NCI-H1105 treated with DMSO at 0.1 percent for 48 hours (cell line): ENCODE measurements at places on chromosomes 12 and 14.

GRCh38 chr12:107355004-107355565 is 261.7 kb upstream of the CRY1 start:
- no peak for DNase-seq

GRCh38 chr12:109393437-109394345 is 46.0 kb downstream of the MYO1H start:
- DNase-seq, result peak; percentile 76

- DNase-seq, result no peak
Measured at GRCh38 chr12:104460041-104460719, 3.4 kb downstream of the CHST11 start.

- DNase-seq, result no peak
Measured at GRCh38 chr14:31913370-31913769, 163.7 kb upstream of the ARHGAP5 start.

GRCh38 chr12:34397591-34398365 is 375.5 kb downstream of the ALG10 start:
- DNase-seq, result no peak

DNA sequence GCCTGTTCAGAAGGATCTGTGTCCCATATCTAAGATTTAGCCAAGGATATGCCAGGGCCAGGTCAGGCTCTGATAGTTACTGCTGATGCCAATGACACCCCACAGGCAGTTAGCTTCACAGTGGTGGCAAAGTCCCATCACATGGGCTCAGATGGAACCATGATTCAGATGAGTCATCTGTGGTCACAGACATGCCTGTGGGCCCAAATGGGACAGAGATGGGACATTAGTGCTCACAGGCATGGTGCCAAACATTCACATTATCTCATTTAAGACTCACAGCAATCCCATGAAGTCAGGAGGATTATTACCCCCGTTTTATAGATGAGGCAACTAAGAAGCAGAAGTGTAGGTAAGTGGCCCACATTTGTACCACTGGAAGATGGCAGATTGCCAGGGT is 207.8 kb downstream of the DPF3 start:
- no peak for DNase-seq

GRCh38 chr12:24919346-24920001 is 29.4 kb downstream of the BCAT1 start:
- no peak for DNase-seq

- DNase-seq, result no peak
Measured at GRCh38 chr14:66383257-66383656, 102.9 kb upstream of the CCDC196 start.

- DNase-seq, result peak; percentile 26
Measured at GRCh38 chr12:99367181-99367580, 280.4 kb upstream of the GARIN6 start.

DNA sequence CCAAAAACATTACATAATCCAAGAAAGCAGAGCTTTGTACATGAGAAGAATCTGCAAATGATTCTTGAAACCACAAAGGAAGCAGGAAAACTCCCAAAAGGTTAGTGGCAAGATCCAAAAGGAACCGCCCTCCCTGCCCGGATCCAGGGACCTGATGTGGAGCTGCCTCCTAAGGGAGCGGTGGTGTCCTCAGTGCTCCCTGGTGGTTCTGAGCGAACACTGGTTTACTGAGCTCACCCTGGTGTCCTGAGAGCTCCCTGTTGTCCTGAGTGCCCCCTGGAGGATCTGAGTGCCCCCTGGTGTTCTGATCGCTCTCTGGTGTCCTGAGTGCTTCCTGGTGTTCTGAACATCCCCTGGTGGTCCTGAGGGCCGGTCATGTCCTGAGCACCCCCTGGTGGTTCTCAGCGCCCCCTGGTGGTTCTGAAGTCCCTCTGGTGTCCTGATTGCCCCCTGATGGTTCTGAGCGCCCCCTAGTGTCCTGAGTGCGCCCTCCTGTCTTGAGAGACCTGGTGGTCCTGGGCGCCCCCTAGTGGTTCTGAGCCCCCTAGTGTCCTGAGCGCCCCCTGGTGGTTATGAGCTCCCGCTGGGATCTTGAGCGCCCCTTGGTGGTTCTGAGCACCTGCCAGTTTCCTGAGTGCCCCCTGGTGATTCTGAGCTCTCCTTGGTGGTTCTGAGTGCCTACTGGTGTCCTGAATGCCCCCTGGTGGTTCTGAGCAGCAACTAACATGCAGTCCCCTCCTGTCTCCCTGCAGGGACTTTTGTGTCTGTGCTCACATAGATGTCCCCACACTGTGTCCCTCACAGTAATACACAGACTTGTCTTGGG is 891.1 kb downstream of the TMEM121 start:
- DNase-seq, result no peak

DNA sequence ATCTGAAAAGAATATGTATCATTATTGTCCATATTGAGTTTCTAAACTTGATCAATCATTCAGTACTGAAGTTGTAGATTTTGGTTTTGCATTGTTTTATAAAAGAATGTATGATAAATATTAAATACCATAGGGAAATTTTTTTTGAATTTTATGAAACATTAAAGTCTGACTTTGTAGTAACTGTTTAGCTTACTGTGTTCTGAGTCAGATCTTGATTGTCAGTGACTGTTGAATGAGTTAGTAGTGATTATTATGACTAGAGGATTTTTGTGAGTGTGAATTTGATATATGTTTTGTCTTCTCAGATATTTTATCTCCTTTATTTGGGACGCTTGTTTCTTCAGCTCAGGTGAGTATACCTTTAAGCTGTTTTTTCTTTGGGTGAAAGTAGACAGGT is 10.1 kb downstream of the TDP1 start:
- DNase-seq, result no peak
